Myocyte (in vitro differentiated cells): ENCODE measurements at places on chromosomes 7 and 10. TPM values are rescaled to one million over a fixed set of nuclear protein-coding genes. Genes with fewer than 3 reads are reported as not detected.

- peak; percentile 24 for DNase-seq
Observed at GRCh38 chr10:77877441-77878344, 48.9 kb downstream of the DLG5 start.

- no peak for DNase-seq
Observed at GRCh38 chr10:93826355-93826754, 67.4 kb upstream of the SLC35G1 start.

- DNase-seq, result no peak
Observed at GRCh38 chr10:69893271-69893900, 91.7 kb downstream of the COL13A1 start.

DNA sequence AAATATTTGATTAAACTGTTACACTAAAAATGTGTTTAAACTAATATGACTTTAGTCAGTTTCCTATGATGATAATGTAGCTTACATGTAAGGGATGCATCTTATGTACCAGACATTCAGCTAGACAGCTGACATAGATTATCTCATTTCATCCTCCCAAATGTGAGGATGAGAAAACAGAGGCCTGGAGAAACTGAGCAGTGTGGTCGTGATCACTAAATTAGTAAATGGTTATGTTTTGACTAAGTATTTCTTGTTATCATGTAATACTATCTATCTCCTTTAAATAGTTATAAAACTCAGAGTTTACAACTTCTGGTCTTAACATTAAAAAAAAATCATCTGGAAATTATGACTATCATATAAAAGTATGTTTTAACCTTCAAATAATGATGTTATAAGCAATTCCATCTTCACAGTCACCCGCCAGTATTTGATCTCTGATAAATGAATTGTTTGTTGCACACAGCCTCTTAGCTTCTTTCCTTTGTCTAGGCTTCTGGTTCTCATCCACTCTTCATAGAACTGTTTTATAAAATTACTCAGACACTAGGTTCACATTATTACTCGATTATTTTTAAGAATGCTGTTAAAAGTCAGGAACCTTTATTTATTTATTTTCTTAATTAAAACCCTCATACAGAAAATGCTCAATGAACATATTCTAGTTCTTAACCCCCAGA lies 33.6 kb upstream of the HDAC9 start:
- no peak for DNase-seq

DNA sequence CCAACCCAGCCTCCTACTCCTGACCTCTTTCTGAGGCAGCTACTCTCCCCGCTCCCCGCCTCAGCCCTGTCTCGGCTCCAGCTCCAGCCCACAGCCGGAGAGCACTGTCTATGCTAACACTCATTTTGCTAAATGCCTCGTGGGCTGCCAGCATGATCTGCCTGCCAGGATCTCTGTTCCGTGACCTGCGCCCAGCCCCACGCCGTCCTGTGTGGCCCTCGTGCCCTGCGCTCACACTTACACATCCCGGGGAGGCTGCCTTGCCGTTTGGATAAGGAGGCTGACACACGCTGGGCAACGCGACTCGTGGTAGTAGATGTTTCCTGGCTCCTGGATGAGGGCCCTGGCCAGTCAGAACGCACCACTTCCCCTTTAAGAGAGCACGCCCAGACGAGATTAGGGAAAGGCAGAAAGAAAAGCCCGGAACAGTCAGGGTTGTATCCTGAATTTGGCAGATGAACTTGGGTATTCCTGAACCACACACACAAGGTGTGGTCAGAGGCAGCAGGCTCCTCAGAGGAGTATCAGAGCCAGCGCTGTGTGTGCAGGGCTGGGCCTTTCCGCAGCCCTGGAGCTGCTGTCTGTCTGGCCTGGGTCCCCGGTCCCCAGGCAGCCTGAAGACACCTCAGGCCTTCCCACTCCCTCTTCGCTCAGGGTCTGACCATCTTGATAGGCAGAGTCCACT lies 97.7 kb upstream of the EFCAB10 start:
- no peak for DNase-seq

DNA sequence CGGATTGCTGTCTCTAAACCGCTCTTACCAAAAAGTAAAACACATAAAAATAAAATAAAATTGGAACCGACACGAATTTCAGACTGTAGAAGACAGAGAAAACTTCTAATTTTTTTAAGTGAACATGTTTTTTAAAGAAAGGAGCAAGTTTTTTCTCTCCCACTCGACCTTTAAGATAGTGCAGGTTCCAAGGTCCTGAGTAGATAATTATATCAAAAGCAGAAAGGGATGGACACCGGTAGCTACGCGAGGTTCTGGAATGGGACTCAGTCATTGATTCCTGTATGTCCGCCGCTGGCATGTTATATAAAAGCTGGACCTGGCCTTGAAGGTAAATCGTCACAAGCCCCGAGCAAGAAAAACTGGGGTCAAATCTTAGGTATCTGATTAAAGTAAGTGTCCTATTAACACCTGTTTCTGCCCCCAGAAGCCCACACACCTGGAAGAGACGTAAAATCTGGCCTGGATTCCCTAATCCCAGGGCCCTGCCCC lies 462 bp upstream of the CISD1 start:
- no peak for DNase-seq

DNA sequence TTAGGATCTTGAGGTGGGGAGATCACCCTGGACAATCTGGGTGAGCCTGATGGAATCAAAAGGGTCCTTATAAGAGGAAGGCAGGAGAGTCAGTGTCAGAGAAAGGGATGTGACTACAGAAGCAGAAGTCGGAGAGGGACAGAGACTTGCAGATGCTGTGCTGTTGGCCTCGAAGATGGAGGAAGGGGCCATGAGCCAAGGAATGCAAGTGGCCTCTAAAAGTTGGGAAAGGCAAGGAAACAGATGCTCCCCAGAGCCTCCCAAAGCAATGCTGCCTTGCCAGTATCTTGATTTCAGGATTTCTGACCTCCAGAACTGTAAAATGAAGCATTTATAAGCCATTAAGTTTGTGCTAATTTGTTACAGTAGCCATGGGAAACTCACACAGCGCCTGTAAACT lies 165.2 kb downstream of the FANK1 start:
- DNase-seq, result no peak

DNA sequence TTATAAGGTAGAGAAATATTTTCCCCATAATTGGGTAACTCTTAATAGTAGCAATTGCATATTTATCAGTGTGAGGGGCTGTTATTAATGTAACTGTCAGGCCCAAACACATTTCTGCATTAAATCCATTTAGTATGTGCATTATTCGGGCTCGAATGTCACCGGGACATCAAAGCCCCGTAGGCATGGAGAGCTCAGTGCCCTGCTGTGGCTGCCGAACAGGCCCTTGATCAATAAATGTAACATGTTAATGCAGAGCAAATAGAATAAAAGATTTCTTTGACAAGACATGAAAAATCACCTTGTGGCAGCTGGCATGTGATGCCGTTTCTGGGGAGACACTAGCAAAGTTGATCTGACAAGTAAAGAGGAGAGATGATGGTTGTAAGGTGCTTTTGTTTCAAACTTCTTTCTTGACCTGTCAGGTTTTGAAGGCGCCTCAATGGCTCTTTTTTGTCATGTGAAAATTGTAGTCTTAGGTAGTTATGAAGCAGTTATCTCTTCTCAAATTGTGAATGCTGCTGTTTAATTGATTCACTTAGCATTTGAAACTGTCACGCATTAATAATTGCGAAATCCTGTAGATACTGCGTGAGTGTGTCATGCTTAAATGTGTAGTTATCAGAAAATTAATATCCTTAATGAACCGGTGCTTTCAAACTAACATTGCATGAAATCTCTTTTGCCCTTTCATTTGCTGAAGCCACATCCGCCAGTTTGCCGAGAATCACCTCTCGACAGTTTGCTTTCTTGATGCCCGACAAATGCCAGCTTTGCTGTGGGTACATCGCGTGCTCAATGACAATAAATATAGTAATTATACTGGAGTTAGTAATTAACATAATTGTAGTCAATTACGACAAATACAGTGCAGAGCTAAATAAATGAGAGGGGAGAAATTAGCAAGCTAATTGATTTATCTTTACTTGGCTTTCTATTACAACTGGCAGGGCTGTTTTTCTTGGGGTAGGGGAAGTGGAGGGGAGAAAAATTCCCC lies 19.5 kb downstream of the LRMDA start:
- DNase-seq, result no peak

DNA sequence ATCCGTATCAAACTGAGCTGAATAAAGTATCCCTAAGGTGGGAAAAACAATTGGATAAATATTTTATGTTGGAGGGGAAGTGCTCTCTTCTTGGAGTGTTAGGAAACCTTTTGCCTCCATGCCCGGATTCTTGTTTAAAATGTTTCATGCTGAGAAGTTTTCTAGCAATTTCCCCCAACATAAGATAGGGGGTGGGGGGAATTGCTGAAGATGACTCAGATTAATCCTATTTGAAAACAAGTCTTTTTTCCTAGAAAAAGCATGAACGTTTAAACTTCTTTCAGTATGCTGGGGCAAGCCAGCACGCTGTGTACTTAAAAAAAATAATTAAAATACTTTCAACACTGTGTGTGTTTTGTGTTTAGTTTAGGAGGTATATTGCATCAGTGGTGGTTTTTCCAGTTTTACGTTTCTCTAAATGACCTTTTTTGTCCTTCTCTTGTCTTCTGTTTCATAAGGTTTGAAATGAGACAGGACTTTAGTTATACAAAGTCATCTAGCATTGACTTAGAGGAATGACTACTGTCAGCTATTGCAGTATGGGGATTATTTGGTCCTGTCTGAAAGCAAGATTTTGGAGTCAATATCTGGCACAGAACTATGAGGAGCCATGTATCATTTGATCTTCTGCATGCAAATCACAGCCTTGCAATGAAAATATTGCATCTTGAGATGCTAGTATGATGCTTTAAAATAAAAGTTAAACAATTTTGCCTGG lies 295.9 kb downstream of the GATA3 start:
- no peak for DNase-seq

GRCh38 chr7:102933763-102934162 lies 21.0 kb downstream of the LRRC17 start:
- DNase-seq, result peak; percentile 77

- peak; percentile 17 for DNase-seq
Observed at GRCh38 chr7:112782498-112782897, 7.7 kb downstream of the TMEM168 start.

DNA sequence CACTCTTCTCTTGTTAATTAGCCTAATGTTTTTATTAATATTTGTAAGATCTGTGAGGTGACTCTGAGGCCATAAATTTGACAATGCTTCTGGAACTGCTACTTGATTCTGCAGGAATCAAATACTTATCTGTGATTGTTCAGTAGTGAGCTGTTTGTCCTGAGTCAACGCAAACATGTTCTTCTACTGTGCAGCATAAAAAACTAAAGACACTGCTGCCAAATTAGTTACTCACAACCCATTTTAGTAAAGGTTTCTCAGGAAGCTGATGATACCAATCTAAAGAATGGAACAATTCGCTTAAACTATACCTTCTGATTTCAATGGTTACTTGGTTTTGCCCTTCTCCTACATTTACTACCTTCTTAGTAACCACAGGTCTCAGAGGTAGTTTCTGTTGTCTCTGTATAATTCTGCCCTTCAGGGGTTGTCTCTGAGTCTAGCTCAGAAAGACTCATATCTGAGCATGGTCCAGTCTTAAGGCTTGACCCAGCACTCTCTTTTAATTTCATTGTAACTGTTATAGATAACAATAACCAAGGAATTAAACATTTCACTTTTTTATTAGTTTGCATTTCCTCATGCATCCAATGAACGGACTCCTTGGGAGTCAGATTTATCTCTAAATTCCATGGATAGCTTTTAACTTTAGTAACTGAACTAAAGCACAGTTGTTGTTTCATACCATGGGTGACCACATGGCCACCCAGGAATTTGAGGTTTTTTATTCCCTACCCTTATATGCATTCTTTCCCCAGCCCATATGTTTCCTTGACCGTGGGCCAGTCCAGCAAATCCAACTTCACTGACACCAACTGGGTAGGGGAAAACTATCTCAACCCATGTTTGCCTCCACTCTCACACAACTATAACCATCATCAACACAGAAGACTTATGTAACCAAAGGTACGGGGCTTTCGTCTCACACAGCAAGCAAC lies 309.5 kb upstream of the TEX47 start:
- DNase-seq, result peak; percentile 54

DNA sequence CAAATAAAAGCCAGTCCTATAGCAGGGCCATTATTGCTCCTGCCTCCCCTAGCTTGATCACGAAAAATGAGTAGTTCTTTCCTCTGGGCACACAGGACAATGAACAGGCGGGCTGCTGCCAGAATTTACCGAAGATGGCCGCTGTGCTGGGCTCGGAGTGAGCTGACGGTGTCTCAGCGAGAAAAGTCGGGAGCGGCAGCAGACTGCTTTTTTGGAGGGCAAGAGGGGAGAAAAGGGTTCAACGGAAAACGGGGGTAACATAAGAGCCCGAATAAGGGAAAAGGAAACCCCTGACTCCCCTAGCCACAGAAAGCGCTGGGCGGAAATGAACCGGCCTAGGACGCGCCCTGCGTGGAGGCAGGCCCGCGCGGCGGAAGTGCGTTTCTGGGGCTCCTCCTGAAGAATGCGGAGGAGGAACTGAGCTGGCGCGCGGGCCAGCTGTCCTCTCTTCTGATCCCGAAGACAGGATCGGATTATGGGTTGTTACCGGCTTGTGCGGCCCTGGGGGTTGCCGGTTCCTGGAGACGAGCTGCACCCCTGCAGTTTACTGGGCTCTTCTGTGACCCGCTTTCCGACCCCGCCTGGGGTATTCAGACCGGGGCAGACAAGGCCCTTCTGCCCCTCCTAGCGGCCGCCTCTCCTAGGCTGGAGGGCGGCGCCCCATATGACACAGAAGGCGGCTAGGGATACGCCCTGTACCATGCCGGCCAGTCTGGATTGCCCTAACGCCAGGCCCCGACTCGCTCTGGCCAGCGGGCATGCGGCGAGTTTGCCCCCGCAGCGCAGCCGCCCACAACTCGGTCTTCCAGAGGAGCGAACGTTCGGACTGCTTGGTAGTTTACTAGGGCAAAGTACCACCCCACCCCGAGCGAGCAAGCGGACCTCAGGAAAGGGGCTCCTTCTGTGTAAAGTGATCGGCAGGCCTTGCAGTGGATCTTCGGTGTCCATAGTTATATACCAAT lies 30.1 kb upstream of the KMT2E start:
- DNase-seq, result peak; percentile 94

DNA sequence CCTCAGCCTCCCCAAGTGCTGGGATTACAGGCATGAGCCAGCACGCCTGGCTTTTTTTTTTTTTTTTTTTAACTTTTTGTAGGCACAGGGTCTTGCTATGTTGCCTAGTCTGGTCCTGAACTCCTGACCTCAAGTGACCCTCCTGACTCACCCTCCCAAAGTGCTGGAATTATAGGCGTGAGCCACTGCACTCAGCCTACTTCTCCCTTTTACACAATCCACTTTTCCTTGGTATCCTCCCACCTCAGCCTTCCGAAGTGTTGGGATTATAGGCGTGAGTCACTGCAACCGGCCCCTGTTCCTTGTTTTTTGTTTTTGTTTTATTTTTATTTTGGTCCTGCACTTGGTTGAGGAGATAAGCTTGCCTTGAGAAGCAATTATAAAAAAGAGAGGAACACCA lies 75.9 kb upstream of the KMT2C start:
- DNase-seq, result no peak

- no peak for DNase-seq
Observed at GRCh38 chr7:49228426-49229098, 304.2 kb downstream of the CDC14C start.

- no peak for DNase-seq
Observed at GRCh38 chr10:21212348-21212747, 313.1 kb downstream of the SKIDA1 start.

- DNase-seq, result no peak
Observed at GRCh38 chr7:127891144-127891543, 140.1 kb downstream of the LRRC4 start.

GRCh38 chr10:314381-314780 lies 179.1 kb downstream of the ZMYND11 start:
- no peak for DNase-seq

The CRYGN gene
- 0.16 TPM in 1 of 2 replicates, not detected in the other for total RNA-seq

The PCBD1 gene
- 53.2 and 58.8 TPM in 2 replicates for total RNA-seq

The SPAG6 gene
- total RNA-seq, result not detected in 2 replicates

The COMMD3 gene
- 50.9 and 96.0 TPM in 2 replicates for total RNA-seq

The XPNPEP1 gene
- total RNA-seq, result 129 and 174 TPM in 2 replicates

The DKK1 gene
- total RNA-seq, result 4.9 and 13.5 TPM in 2 replicates

The PKD2L1 gene
- 0.13 TPM in 1 of 2 replicates, not detected in the other for total RNA-seq
